Thoracic aorta (tissue), 2 donors: ENCODE measurements at places on chromosomes 4 and X.

DNA sequence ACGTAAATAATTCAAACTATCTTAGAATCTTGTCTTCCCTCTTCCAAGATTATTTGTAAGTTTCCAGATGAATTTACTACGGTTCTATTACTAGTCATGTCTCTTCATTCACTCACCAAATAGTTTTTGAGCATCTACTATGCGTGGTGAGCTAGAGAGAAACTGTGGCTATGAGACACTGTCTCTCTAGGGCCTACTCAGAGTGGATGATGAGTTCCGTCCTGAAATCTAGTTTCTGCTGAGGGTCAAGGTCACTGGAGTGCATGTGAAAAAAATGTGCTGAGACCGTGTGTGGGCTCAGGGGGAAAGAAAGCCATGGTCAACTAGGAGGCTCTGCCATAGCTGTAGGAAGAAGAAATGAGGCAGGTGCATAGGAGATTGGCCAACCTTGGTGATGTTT, 320.2 kb upstream of the GATB start:
- no peak for DNase-seq

DNA sequence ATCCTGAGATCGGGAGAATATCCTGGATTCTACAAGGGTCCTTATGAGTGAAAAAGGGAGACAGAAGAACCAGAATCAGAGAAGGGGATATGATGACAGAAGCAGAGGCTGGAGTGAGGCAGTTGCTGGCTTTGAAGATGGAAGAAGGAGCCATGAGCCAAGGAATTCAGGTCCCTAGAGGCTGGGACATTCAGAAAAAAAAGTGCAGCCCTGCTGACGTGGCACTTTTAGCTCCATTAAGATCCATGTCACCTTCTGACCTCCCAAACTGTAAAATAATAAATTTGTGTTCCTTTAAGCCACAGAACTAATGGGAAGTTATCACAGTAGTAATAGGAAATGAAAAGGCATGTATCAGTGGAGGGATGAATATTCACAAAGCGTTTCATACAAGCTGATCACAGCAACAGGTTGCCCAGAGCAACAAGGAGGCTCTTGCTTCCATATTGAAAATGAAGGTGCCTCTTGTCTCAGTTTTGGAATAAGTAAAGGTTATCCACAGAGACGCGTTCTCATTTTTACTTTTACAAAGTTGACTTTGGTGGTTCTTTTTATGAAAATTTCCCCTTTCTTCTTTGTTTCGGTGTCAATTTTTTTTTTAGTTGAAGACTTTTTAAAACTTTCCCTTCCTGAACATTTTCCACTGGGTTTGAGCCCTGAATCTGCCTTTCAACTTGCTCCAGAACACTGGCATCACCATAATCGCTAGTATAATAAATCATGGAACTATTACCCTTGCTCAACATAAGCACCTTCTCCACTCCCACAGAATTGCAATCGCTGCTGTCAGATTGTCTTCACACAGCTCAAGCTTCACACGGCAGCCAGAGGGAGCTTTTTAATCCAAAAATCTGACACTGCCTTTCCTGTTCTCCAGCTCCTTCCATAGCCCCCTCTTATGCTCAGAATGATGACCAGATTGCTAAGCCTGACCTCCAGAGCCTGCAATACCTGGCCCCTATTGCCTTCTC, 127.6 kb upstream of the RBPJ start:
- no peak for DNase-seq

DNA sequence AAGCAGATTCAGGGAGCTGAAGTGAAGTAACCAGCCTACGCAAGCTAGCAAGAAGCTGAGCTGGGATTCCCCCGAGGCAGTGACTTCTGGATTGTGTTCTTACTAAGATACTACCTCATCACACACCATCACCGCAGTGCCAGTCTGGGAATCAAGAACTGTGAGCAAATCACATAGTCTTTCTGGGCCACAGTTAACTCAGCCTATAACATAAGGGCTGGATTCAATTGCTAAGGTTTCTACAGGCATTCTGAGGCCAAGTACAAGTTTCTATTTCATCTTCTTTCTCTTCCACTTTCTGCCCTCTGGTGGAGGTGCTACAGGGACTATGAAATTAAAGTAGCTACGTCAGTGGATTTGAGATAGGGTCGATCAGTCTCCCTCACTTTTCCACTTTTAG, 1.4 kb upstream of the CORIN start:
- no peak for DNase-seq

GRCh38 chr4:100306018-100306417, 115.8 kb upstream of the DDIT4L start:
- no peak for DNase-seq

DNA sequence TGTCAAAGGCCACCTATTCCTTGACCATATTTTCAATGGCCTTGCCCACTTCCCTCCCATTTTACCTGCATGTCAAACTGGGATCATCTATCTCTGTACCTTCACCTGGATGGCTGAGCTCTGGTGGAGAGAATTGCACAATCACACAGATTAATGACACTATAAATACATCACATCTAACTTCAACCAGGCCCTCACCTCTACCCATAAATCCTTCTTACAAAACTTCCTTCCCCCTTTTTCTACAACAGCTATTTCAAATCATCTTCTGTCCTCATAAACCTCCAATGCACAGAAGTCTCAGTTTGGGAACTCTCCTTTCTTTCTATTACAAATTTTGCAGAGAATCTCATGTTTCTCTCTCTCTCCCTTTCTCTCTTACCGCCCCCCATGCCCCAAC, 9.2 kb downstream of the PALLD start:
- DNase-seq = no peak

GRCh38 chr4:140267576-140267975, 105.9 kb upstream of the SCOC start:
- no peak for DNase-seq

- DNase-seq = no peak
Observed at GRCh38 chr4:15153662-15154061, 151.4 kb downstream of the CPEB2 start.

- no peak for DNase-seq
Observed at GRCh38 chr4:95761426-95761825, 78.5 kb upstream of the PDHA2 start.

GRCh38 chr4:20464381-20464780, 212.7 kb downstream of the SLIT2 start:
- no peak for DNase-seq

DNA sequence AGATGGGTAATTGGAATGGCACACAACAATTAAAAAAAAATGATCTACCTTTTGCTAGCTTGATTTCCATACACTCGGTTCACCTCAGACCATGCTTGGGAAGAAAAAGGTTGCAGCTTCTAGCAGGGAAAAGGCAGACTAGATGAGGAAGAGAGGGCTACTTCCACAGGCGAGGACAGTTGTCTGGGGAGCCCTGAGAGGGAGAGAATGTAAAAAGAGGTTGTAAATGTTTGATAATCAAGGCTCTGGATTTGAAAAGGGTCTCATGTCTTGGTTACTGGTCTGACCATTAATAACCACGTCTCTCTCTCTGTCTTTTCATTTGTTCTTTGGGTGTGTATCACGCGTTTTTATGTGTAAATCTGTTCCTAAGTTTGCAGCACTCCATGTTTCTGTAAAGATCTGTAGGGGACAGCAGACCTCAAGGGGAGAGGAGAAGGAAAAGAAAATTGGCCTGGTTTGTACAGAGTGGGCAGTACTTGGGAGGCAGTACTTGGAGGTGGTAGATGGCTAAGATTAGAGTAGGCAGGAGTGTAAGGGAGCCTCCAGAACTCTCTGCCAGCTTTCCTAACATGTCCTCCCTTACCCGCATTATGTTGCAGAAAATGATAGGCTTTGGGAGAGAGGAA, 750 bp downstream of the ARMCX5 start:
- no peak for DNase-seq
